ENCODE measurements at places on chromosomes 1 and 21.

DNA sequence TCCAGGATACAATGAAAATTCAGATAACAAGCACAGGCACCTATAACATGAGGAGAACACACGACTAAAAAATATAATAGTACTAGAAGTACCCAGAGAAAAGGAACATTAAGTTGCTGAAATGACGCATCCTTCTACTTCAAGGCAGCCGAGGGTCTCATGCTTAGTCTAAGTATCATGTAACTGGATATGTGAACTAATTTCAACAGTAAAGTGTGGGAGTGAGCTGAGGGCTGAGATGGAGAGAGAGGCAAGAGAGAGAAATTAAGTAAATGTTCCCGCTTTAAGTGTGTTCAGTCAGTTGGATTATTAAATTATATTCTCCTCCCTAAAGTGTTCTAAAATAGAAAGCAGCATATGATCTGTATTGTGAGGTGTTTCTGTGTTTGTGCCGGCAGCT lies 152.2 kb upstream of the KRTAP19-8 start:
- DNase-seq, result no peak

GRCh38 chr1:62530516-62531154 lies 66.7 kb upstream of the ANGPTL3 start:
- no peak for DNase-seq

- DNase-seq, result no peak
Measured at GRCh38 chr1:226989085-226989920, 49.2 kb downstream of the COQ8A start.

DNA sequence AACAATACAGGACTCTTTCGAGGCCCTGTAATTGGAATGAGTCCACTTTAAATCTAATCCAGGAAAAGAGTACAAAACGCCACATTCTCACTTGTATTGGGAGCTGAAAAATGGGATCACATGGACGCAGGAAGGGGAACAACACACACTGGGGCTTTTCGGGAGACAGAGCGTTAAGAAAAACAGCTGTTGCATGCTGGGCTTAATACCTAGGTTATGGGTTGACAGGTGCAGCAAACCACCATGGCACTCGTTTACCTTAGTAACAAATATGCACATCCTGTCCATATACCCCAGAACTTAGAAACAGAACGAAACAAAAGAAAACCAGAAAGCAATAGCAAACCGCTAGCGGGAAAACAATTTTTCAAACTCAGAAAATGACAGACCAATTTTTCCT lies 1532.7 kb upstream of the TPTE start:
- DNase-seq, result no peak

DNA sequence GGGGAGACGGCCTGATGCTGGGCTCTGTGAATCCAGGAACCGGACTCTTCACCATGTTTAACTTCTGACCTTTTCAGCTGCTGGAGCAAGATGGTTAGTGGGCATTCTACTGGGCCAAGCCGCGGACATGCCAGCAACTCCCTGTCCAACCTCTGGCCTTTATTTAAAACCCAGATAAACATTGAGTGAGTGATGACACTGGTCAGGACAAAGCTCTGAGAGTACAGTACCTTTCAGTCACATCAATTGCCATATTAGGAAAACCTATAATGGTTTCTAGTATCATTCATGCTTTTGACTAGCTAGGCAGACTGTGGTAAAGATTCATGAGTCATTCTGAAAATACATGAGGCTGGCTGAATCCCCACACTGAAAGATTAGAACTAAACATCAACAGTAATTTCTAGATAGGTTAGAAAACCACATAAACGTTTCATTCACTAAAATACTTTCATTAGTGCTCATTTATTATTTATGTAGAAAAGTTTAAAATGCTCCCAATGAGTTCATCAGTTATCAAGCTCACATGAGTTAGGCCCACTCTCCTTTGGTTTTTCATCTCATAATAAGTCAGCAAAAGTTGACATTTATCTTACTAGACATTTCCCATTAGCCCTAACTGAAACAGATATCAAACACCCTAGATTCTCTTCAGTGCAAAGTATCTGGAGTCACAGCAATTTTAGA lies 7.1 kb upstream of the ACTA1 start:
- DNase-seq, result no peak

DNA sequence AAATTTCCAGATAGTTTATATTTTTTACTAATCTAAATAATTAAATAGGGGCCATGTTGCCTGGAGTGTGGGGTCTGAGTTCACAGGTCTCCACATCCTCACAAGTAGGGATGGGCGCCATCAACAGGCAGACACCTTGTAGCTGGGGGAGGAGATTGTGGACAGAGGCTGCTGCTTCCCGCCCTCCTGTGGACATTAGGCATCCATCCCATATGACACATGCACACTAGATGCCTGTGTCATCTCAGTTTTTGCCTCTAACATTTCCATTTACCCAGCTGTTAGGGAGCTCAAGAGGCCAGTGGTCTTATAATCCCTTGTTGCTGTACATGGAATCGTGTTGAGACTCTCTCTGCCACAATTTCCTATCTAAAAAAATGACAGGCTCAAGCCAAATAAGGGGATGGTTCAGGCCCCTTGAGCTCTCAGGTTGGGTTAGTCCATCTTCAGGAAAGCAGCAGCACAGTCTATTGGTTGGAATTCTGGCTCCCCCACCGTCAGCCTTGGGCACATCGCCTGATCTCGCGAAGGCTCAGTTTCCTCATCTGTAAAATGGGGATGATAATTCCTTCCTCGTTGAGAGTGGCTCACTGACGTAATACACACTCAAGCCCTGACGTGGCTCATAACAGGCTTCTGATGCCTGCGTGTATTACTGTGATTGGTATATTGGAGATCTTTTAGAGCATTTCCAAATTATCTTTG lies 13.6 kb downstream of the LHX4 start:
- DNase-seq, result no peak

- no peak for DNase-seq
Measured at GRCh38 chr1:18730321-18730720, 99.7 kb downstream of the PAX7 start.
